ENCODE measurements at places on chromosomes 2 and 18. TPM values are rescaled to one million over a fixed set of nuclear protein-coding genes. Genes with fewer than 3 reads are reported as not detected.
A peak's percentile ranks its signal among the peaks of the same experiment; 100 is the strongest.

GRCh38 chr2:7031547-7032245, 114.5 kb downstream of the RNF144A start:
- DNase-seq = no peak
- peaks cover 5% of the 10 kb centered on the region for H3K4me1 ChIP-seq
- H3K27me3 ChIP-seq = no peaks in the 10 kb centered on the region
- H3K36me3 ChIP-seq = peaks cover 32% of the 10 kb centered on the region
- no peak overlapping the region for H3K4me3 ChIP-seq

ALLC gene
- polyA plus RNA-seq = not detected

- H3K4me3 ChIP-seq = no peak overlapping the region
- no peaks in the 10 kb centered on the region for H3K36me3 ChIP-seq
- no peaks in the 10 kb centered on the region for H3K27me3 ChIP-seq
- no peak for DNase-seq
- H3K4me1 ChIP-seq = no peaks in the 10 kb centered on the region
Observed at GRCh38 chr18:60543646-60544045, 171.1 kb upstream of the MC4R start.

DNA sequence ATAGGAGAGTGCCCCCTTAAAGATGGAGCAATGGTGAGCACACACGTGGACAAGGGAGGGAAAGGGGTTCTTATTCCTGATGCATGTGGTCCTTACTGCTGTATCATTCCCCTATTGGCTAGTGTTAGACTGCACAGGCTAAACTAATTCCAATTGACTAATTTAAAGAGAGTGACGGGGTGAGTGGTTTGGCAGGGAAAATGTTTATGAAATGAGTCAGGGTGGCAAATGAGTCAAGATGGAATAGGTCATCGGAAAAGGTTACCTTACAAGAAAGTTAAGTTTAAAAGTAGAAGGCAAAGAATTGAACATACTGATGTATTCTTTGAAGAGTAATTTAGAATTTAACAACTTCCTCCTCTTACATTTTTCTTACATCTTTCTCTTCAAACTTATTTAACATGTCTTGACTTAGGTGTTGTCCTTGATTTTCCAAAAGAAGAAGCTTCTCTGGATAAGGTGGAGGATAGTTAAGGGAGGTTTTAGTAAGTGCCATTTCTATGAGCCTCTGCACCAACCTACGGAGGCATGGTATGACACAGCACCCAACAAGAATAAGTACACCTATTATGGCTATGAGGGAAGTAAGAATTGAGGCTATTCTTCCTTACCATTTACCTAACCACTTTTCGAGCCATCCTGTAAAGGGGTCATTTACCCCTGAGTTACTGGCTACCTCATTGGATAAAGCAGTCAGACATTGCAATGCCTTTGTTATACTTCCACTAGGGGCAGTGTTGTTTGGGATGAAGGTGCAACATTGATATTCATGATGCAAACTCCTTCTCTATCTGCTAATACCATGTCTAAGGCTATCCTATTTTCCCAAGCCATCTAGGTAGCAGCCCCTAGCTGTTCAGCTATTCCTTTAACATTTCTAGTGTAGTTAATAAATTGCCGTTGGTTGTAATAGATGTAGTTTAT, 1345.8 kb upstream of the LRRTM1 start:
- no peaks in the 10 kb centered on the region for H3K4me1 ChIP-seq
- no peaks in the 10 kb centered on the region for H3K36me3 ChIP-seq
- H3K27ac ChIP-seq = no peak overlapping the region
- no peak overlapping the region for H3K4me3 ChIP-seq

MAB21L4 gene
- polyA plus RNA-seq = not detected

DNA sequence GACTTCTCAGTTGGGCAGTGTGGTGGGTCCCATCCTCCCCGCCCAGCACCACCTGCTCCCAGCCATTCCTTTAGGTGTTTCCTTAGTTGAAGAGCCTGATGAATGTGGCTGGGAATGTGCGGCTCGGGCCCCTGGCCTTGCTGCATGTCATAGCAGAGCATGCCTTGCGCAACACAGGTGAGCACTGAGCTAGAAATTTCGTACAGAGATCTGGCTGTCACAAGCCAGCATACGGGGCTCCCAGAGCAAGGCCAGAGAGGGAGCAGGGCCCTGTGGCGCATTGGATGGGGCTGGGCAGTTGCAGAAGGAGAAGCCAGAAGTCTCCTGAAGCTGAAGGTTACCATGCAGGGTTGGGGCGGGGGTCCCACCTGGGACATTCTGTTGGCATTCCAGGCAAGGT, 129.7 kb downstream of the WDSUB1 start:
- peaks cover 4% of the 10 kb centered on the region for H3K4me1 ChIP-seq
- no peaks in the 10 kb centered on the region for H3K27me3 ChIP-seq
- DNase-seq = no peak
- no peak overlapping the region for H3K4me3 ChIP-seq
- no peaks in the 10 kb centered on the region for H3K36me3 ChIP-seq

DNA sequence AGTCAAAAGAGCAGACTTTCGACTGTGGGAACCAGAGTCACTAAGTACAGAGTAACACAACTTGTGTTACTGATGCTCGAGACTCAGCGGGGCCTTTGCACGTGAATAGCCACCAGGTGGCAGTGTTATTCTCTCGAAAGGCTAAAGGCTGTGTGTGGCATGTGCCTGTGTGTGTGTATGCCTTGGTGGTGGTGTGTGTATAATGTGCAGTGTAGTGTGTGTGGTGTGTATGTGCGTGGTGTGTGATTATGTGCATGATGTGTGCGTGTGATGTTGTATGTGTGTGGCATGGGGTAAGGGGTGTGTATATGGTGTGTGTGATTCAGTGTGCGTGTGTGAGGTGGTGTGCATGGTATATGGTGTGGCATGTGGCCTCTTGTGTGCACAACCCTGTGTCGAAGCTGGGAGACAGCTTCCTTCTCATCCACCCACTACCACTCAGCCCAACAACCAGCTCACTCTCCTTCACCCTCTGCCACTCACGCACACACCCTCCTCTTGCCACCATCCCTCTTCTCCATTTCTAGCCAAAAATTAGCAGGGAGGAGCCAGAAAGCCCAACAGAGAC, 83.0 kb upstream of the ZNF532 start:
- peak; percentile 41 for DNase-seq
- H3K4me1 ChIP-seq = no peaks in the 10 kb centered on the region
- no peak overlapping the region for H3K27ac ChIP-seq
- no peak overlapping the region for H3K4me3 ChIP-seq
- no peaks in the 10 kb centered on the region for H3K27me3 ChIP-seq
- H3K36me3 ChIP-seq = no peaks in the 10 kb centered on the region

GRCh38 chr2:239330836-239331235, 70.0 kb downstream of the HDAC4 start:
- no peaks in the 10 kb centered on the region for H3K36me3 ChIP-seq
- peaks cover 40% of the 10 kb centered on the region for H3K4me1 ChIP-seq
- no peak overlapping the region for H3K4me3 ChIP-seq
- DNase-seq = no peak
- H3K27me3 ChIP-seq = no peaks in the 10 kb centered on the region
- H3K27ac ChIP-seq = no peak overlapping the region

DNA sequence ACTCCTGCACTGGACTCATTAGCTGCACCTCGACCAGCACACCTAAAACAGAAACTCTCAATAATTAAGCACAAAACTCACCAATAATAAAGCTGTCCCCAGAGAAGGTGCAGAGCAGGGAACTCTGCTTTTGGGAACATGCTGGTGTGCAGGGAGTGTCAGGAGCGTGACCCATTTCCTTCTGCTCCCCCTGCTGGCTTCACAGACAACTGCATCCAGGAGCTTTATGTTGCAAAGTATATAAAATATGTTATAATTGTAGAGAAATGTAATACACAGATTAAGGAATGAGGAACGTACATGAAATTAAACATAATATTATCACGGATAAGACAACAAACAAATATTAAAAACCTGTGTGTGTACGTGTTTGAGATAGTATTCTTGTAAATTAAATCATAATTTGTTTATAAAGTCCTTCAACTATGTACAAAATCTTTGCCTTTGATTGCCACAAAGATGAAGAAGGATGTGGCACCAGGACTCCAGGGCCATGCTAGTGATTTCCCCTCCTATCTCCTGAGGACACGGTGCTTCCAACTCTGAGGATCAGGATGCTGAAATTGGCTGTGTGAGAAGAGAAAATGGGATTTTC, 68.6 kb upstream of the MAL start:
- H3K27me3 ChIP-seq = no peaks in the 10 kb centered on the region
- peak; percentile 15 for DNase-seq
- H3K4me3 ChIP-seq = no peak overlapping the region
- H3K27ac ChIP-seq = no peak overlapping the region
- H3K36me3 ChIP-seq = no peaks in the 10 kb centered on the region
- no peaks in the 10 kb centered on the region for H3K4me1 ChIP-seq

LRRC30 gene
- polyA plus RNA-seq = not detected

LRP1B gene
- not detected for polyA plus RNA-seq

DNA sequence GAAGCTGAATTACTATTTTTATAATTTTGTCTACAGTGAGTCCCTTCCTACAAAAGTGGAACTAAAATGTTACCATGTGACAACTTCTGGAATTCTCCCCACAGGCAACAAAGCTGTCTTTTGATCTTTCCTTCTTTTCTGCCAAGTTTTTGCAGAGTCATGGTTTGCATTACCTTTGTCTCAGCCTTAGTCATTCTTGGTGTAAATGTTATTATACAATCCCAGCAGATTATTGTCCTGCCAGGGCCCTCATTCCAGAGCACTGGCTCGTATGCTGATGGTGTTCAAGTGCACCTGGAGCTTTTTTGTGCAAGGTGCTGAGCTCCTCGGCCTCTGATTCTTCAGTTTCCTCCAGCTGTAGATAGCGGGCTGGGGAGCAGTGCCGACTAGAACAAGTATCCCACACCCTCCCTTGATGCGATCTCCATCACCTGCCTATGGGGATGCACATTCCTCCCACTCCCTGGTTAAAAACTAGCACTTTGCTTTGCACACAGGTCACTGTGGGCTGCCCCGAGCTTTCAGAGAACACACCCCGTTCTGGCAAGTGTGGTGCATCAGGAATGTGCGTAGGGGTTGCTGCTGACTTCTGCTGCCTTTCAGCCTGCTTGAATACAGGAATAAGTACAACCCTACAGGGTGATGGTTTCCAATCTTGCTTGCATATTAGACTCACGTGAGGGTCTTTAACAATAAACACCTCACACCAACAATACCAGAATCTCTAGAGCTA, 263.6 kb downstream of the RNF144A start:
- H3K36me3 ChIP-seq = no peaks in the 10 kb centered on the region
- no peak for DNase-seq
- H3K4me3 ChIP-seq = no peak overlapping the region
- H3K27ac ChIP-seq = no peak overlapping the region
- H3K4me1 ChIP-seq = no peaks in the 10 kb centered on the region
- no peaks in the 10 kb centered on the region for H3K27me3 ChIP-seq

- DNase-seq = no peak
- no peaks in the 10 kb centered on the region for H3K36me3 ChIP-seq
- H3K27me3 ChIP-seq = no peaks in the 10 kb centered on the region
- H3K4me3 ChIP-seq = no peak overlapping the region
- no peaks in the 10 kb centered on the region for H3K4me1 ChIP-seq
Observed at GRCh38 chr2:12087671-12088380, 341.4 kb downstream of the LPIN1 start.

DNA sequence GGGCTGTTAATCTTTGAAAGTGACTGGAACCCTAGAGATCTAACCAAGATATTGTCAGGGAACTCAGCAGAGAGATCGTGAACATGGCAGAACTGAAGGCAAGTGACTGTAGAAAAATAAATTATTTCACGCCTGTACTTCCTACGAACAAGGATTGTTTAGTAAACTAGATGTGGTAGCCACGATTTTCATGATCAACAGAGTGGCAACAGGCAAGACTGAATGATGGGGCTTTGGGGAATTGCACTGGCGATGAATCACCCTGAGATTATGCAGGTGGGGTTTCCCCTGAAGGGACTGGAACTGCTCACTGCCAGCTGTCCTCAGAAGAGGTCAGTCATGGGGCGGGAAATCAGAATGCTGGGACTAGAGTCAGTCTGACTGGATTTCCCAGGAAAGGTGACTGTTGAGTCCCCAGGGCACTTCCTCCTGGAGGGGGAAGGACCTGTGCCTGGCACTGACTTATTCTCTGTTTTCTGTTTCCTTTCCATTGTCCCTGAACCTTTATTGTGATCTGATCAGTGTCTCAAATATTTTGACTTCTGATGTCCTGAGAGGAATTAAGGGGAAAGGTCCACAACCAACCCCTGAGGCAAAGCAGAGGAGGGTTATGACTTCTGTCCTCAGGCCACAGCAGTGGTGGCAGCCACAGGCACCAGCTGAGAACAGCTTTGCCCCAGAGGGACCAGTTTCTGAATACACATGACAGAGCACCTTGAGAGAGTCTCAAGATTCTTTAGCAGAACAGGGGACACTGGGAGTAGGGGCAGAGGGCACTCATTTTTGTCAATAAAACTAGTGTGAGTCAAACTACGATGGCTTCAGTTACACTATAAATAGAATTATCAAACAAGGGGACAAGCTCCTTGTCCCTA, 70.0 kb downstream of the NAB1 start:
- no peaks in the 10 kb centered on the region for H3K27me3 ChIP-seq
- no peaks in the 10 kb centered on the region for H3K36me3 ChIP-seq
- H3K4me1 ChIP-seq = no peaks in the 10 kb centered on the region
- no peak overlapping the region for H3K4me3 ChIP-seq
- no peak for DNase-seq

DNA sequence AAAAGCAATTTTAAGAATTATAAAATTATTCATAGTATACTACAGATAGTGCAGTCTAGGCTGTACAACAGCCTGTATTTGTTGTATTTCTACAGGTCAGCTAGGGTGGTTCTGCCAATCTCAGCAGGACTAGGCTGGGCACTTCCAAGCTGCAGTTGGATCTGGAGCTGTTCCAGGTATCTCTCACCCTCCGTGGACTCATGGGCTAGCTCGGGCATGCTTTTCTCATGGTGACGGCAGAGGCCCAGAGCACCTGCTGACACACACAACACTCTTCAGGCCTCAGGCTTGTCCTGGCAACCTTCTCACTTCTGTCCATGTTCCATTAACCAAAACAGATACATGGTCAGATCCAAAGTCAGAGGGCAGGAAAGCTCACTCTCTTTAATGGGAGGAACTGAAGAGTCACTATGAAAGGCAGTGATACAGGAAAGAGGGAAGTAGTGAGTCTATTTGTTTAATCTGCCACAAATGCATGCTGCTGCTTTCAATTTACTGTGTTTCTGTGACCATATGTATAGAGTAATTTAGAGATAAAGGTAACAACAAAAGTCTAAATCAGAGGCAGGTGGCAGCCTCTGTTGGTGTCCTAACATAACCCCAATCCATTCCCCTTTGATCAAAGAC, 462.4 kb upstream of the ACVR2A start:
- H3K27me3 ChIP-seq = no peaks in the 10 kb centered on the region
- H3K27ac ChIP-seq = no peak overlapping the region
- H3K4me1 ChIP-seq = no peaks in the 10 kb centered on the region
- no peak overlapping the region for H3K4me3 ChIP-seq
- H3K36me3 ChIP-seq = no peaks in the 10 kb centered on the region

Measured in CD8-positive, alpha-beta memory T cell (primary cell).